ENCODE measurements at places on chromosomes 4 and X.

DNA sequence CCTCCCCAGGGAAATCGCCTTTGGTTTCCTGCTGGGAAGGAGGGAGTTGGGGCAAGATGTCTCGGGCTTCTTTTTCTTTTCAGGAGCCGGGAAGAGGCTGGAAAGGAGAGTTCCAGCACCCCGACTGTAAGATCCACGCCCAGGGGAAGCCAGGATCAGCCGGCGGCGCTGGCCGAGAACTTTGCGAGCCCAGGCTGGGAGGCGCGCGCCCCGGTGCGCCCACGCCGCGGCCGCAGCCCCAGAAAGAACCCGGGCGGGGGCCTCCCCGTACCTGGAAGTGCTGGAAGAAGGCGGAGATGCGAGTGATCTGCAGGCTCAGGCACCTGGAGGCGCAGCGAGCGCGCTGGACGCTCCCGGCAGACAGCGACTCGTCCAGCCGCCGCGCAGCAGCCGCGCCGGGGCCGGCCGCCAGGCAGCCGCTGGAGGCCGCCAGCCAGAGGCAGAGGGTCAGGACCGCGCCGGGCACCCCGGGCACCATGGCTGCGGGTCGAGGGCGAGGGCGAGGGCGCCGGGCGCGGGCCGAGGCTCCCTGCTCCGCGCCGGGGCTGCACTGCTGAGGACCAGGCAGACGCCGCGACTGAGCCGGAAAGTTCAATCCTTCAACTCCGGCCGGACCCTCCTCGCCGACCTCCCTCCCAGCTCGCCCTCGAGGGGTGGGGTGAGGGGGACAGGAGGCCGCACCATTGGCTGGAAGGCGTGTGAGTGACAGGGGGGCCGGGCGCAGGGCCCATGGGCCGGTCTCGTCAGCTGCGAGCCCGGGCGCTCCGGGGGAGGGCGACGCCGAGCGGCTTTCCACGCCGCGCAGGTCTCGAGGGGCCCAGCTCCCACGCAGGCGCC lies at the start of gene ANOS1:
Gene ANOS1, minus strand, starts transcription at position 579 of the 837 bp plus-strand sequence. Its CDS starts 101 bp downstream, at position 478.
- no peak for DNase-seq

GRCh38 chr4:184231573-184231972 lies 13.9 kb upstream of the ENPP6 start:
- DNase-seq = no peak

DNA sequence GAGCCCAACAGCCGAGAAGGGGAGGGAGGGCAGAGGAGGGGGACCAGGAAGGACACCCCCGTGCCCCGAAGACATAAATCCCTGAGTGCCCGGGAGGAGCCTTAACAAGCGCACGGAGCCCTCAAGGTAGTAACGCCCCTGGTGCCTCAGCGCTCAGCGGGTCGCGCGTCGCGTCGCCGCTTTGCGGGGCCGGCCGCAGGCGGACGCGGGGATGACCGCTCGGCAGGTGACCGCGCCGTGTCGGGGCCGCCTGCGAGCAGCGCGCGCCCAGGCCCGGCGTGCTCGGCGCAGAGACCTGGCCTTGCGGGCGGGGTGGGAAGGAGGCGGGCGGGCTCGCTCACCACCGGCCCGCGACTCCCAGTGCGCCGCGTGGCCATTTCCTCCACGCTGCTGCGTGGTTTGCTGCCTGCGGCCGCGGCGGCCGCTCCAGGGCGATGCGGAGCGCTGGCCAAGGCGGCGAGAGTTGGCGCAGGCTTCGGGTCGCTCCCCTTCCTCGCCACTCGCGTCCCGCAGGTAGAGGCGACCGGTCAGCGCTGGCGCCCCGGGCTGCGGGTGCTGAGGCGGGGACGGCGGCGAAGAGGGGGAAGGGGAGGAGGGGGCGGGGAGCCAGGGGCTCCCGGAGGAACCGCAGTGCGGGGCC lies 632 bp downstream of the CCSER1 start:
- DNase-seq = no peak

DNA sequence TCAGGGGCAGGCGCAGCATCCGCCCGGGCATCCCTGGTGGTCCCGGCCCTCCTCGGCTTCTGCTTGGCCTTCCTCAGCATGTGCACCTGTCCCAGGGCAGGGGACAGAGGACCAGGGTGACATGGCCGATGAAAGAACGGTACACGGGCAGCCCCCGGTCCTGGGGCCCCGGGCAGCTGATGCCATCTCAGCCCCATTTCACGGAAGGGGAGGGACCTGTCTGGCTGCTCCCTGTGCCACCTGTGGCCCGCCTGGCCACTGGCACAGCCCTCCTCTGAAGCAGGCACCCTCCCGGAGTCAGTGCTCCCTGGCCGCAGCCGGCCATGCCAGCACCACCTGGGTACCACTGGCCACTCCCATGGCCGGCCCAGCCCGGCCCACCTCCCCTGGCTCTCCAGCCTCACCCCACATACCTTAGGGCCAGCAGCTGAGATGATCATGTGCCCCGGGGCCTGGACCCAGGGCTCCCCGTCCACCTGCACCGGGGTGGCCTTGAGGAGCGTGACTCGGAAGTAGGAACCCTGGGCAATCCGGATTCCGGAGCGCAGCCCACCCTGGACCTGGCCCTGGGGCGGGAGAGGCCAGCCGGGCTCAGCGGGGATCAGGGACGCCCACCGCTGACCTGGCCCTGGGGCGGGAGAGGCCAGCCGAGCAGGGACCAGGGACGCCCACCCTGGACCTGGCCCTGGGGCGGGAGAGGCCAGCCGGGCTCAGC lies 12.6 kb downstream of the DGKQ start:
- no peak for DNase-seq

DNA sequence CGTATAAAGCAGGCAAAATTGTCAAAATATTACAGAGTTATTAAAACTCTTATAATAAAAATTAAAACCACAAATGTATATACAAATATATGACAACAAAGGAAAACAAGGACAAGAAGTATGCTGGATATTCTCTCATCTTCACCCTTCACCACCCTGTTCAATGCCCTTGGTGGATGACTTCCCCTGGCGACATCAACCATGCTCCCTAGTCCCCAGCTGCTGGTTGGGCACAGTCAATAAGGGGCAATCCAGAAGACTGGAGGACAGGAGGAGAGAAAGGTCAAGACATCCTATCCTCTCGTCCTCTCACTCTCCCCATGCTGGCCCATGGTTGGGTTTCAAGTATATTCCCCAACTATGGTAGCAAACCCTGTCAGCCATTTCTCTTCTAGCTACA lies 71.2 kb downstream of the CXCL13 start:
- no peak for DNase-seq

DNA sequence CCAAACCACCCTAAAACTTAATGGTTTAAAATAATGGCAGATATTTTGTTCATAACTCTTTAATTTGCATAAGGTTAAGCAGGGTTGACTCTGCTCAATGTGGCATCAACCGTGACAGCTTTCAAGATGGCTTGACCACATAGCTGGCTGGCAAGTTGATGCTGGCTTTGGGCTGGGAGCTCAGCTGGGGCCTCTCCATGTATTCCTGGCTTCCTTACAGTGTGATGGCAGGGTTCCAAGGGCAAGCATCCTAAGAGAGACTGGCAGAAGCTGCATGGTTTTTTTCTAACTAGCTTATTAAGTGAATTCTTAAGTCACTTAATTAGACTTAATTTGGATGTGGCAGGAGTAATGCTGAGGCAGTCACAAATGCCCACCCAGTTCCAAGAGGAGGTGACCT lies 4.5 kb downstream of the RP2 start:
- peak; percentile 41 for DNase-seq

DNA sequence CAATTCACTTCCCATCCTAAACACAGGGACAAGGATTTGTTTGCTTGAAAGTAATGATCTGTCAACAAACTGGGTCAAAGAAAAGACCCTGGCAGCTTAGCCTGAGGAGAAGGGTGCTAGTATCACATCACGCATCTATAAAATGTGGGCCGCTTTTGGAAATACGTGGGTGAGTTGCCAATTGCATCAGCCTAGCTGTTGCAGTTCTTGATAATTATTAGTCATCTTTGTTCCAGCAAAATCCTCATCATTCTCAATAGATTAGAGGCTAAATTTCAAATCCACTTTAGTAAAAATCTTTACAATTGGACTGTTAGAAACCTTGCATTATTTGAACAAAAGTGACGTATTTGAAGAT lies 33.6 kb upstream of the TAPT1 start:
- no peak for DNase-seq

- DNase-seq = peak; percentile 73
Observed at GRCh38 chr4:120865985-120866384, 56.5 kb downstream of the PRDM5 start.

- no peak for DNase-seq
Observed at GRCh38 chr4:165783626-165784025, 89.4 kb upstream of the TLL1 start.

GRCh38 chr4:177671387-177671786 lies 229.2 kb upstream of the AGA start:
- DNase-seq = no peak

GRCh38 chrX:118484216-118484903 lies 11.3 kb upstream of the DOCK11 start:
- DNase-seq = no peak

DNA sequence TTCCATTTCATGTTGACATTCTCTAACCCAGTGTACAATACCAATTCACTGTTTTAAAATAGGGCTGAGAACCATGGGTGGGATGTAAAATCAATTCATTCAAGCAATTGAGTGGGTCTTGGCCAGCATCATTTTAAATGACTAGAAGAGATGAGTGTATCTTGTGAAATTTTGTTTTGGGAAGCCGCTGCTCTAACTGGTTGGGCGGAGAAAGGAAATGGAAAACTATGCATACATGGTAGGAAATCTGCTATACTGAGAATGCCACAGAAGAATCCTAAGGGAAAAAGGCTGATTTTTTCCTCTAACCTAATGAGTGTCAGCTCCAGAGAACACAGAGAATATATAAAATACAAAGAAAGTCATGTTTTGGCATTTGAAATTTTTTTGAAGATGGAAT lies 54.8 kb upstream of the DCLK2 start:
- no peak for DNase-seq

DNA sequence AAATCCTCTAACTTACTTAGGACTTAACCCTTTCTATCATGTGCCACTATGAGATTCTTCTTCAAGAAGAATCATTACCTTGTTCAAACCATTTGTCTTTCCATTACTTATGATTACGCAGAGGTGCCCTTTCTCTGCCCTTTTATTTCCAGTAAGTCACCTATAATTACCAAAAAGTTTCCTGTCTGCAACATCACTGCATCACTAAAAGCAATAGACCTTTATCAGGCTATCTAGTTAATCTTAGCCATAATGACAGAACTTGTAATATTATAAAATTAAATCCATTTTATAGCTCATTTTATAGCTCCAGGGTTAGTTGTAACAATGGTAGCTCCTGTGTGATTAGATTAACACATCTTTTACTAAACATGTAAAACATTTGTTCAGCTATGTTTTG lies 673.6 kb upstream of the PITX2 start:
- no peak for DNase-seq

DNA sequence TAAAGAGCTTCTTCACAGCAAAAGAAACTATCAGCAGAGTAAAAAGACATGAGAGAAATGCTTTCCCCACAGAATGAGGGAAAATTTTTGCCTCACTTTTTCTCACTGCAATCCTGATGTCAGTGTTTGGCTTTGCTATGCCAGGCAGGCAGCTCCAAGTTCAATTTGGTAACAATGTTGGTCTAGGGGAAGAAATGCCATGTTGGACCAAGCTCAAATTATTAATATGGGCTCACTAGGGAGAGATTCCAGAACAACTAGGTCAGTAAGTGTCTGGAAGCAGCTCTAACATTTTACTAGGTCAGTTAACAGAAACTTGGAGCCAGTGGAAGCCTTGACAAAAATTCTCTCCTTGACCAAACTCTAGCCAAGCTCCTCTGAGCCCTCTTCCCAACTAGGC lies 95.4 kb downstream of the NAF1 start:
- no peak for DNase-seq

GRCh38 chr4:99002279-99002678 lies 6.8 kb downstream of the METAP1 start:
- no peak for DNase-seq

GRCh38 chrX:134544135-134544512 lies 84.2 kb downstream of the HPRT1 start:
- no peak for DNase-seq

DNA sequence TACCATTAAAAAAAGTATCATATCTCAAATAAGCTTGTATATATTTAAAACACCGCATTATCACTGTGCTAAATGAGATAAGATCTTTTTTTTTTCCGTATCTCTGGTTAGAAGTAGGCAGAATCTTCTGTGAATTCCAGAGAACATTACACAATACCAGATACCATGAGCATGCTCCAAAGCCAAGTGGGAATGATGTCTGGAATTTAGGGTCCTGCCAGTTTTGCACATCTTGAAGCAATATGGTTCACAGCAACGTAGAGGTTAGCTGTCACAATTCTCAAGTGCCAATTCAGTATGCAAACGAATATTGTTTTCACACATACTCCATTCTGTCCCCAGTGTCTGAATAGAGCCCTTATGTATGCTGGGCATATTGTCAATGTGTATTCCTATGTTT lies 127.5 kb upstream of the NEIL3 start:
- DNase-seq = no peak

GRCh38 chr4:81049330-81049729 lies 18.8 kb downstream of the BMP3 start:
- DNase-seq = no peak

GRCh38 chr4:119172223-119172622 lies 36.6 kb downstream of the MYOZ2 start:
- no peak for DNase-seq

GRCh38 chr4:153114771-153115321 lies 89.4 kb upstream of the TRIM2 start:
- DNase-seq = no peak

DNA sequence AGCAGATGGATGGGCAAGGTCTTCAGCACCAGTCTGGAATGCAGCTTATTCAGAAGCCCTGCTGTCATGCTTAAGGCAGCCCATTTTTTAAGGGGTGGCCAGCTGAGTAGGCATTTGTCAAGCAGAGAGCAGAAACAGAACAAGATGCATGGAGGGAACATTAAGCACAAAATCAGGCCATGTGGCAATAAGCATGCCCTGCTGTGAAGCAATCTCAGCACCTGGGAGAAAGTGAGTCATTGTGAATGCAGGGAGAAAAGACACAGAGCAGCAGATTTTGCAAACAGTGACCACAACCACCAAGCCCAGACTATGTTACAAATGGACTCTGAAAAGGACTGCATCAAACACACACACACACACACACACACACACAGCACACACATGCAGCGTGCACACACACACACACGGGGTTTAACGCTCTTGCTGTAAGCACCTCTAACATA lies 94.1 kb upstream of the GALNT7 start:
- DNase-seq = no peak

- DNase-seq = no peak
Observed at GRCh38 chrX:916230-916599, 285.6 kb downstream of the SHOX start.

GRCh38 chr4:6410068-6410467 lies 62.3 kb downstream of the PPP2R2C start:
- DNase-seq = no peak

DNA sequence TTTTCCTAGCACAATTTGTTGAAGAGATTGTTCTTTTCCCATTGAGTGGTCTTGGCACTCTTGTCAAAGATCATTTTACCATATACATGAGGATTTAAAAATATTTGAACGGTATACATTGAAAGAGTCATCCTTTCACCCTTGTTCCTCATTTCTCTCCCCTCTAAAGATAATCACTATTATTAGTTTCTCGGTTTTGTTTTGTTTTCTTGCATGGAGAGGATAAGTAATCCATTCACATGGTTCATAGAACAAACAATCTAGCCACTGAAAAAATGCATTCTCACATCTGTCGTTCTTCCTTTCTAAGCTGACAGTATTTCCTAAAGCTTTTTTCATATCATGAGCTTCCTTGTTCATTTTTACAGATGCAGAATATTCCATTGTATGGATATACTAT lies 39.2 kb upstream of the MSMO1 start:
- no peak for DNase-seq

- peak; percentile 62 for DNase-seq
Observed at GRCh38 chr4:70651864-70652506, 14.3 kb downstream of the JCHAIN start.

- DNase-seq = no peak
Observed at GRCh38 chr4:113189546-113189945, 140.1 kb downstream of the ANK2 start.
